ENCODE measurements at places on chromosomes 16 and 17.

GRCh38 chr16:28563218-28563617, 9.5 kb downstream of the SGF29 start:
- DNase-seq: no peak

DNA sequence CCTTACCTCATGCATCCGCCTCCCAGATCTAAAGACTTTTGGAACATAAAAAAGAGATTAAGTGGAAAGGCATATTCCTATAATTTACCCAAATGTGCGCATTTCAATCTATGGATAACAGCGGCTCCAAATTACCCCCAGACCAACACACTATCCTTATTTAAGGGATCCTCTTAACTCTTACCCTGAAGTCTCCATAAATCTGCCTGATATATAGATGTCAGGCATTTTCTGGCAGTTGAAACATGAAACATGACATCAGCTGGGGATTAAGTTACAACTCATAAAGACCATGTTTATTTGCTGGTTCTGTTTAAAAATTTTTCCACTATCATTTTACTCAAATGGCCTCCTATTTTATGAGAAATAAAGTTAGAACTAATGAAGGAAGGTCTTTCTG, 478.5 kb upstream of the SALL1 start:
- no peak for DNase-seq

- DNase-seq: no peak
These were observed 13.5 kb upstream of the MTMR4 start for GRCh38 chr17:58527949-58528348.

GRCh38 chr16:30637944-30638343, 12.8 kb upstream of the PRR14 start:
- no peak for DNase-seq

DNA sequence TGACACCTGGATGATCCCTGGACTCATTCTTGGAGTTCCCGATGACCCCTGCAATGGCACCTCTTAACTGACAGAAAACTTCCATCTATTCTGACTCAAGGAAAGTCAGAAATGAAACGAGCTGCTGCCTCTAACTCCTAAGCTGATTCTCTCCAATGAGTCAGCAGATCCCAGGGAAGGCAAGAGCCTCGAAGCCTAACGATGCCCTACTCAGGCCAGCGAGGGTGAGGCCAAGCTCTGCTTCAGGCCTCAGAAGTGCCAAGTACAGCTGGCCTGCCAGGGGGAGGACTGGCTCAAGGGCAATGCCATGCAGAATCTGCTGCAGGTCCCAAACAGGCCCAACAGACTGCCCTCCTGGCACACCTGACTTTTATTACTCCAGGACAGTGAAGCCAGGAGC, 36.3 kb downstream of the PLXDC1 start:
- DNase-seq: no peak

GRCh38 chr17:64608571-64608981, 53.5 kb downstream of the SMURF2 start:
- no peak for DNase-seq

DNA sequence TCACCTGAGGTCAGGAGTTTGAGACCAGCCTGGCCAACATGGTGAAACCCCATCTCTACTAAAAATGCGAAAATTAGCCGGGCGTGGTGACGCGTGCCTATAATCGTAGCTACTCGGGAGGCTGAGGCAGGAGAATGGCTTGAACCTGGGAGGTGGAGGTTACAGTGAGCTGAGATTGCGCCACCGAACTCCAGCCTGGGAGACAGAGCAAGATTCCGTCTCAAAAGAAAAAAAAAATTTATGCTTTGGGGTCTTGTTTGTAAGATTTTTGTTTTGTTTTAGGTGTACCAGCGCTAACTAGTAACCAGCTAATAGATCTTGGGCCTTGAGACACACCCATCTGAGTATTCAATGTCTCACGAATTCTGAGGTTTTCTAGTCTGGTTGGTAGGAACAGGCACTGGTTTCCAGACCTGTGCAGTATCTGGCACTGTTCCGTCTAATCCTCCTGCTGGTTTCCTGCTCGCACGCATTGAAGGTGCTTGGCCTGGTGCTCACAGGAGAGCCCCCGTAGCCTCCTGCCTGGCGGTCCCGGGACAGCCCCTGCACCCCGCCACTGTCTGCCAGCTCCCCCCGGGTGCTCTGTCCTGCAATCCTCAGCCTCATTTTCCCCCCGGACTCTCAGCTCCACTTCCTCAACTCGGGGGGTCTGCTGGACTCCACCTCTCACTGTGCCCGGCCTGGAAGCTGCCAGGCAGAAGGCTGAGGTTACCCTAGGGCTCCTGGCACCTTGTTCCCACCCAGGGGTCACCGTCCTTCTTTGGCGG, 10.6 kb upstream of the DUS1L start:
- DNase-seq: no peak

DNA sequence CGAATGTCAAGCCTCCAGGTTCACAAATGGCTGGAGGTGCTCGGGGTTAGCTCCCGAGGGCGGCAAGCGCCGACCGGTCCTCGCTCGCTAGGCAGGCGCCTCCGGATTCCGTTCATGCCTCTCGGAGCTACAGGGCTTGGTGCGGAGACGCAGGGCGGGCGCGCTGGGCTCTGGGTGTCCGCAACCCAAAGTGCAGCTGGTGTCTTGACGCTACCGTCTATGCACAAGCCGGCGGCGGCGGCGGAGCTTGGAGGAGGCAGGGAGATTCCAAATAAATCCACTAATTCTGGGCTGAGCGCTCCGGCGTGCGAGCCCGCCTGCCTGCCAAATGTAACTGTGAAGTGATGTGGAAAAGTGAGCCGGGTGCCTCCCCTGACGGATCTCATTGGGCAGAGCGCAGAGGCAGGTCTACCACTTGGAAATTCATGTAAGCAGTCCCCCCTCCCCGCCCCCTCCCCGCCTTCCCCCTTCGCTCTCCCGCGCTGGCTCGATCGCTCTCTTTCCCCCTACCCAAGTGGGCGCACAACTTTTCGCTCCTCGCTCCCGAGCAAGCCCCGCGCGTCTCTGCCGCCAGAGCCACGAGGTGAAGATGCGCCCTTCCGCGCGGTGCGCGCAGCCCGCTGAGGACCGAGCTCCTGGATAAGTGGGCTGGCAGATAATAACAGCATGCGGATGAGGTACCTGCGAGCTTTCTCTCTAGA, at the start of gene CDH8:
CDH8 (minus strand) TSS at position 338 of the 701 bp plus-strand sequence. CDS start 15,035 bp downstream, outside the sequence.
- DNase-seq: no peak

DNA sequence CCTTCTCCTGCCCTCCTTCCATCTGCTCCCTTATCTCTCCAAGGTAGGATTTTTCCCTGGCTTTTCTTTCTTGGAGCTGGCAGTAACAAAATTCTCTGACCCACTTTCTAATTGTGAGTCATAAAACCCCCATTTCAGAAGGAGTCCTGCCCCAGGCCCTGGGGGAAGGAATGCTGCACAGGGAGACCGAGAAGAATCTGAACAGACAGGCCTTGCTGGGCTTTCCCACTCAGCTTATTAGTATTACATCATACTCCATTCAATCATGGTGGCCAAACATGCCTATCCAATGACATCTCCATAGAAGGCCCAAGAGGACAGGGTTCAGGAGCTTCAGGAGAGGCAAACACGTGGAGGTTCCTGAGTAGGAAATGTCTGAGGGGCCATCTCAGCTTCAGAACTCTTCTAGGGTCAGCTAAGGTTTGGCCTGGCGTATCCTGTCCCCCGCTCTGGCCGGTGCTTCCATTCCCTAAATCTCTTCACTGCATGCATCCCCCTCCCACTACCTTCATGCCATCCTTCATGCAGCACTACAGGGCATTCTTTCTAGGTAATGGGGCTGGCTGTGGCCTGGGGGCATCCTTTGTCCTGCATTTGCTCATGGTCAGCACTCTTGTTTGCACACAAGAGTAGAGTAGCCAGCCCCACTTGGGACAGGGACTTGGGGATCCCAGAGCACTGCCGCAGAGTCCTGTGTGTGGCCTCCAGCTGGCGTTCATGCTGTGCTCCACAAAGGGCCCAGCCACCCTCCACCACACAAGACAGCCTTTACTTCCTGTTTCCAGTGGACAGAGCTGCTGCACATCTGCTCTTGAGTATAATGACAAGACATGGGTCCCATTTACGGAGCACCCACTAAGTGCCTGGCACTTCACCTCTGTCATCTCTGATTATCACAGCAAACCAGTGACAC, 8.2 kb downstream of the SLC6A2 start:
- no peak for DNase-seq

GRCh38 chr16:75095204-75095621, 21.4 kb downstream of the LDHD start:
- no peak for DNase-seq

- DNase-seq: no peak
These were observed 2.3 kb downstream of the ANKFY1 start for GRCh38 chr17:4261452-4261851.

DNA sequence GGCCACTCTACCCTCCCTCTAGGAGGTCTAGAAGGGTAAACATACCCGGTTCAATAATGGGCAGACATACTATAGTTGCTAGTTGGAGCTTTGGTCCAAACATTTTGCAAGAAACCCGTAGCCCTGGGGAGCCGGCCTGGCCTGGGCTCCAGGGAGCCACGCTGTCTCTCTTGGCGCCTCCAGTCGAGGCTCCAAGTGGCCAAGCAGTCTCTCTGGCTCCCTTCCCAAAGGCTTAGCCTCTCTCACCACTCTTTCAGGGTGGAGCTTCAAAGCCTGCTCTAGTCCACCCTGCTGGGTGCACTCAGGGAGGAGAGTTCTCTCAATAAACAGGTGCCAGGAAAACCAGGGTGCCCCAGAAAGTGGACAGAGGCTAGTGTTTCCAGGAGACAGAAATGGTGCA, 32.2 kb downstream of the RCVRN start:
- no peak for DNase-seq

- no peak for DNase-seq
These were observed 35.7 kb upstream of the GSG1L start for GRCh38 chr16:28098959-28099945.
